B cell (primary cell): ENCODE measurements at places on chromosomes 2 and 18. TPM values are rescaled to one million over a fixed set of nuclear protein-coding genes. Genes with fewer than 3 reads are reported as not detected.

DNA sequence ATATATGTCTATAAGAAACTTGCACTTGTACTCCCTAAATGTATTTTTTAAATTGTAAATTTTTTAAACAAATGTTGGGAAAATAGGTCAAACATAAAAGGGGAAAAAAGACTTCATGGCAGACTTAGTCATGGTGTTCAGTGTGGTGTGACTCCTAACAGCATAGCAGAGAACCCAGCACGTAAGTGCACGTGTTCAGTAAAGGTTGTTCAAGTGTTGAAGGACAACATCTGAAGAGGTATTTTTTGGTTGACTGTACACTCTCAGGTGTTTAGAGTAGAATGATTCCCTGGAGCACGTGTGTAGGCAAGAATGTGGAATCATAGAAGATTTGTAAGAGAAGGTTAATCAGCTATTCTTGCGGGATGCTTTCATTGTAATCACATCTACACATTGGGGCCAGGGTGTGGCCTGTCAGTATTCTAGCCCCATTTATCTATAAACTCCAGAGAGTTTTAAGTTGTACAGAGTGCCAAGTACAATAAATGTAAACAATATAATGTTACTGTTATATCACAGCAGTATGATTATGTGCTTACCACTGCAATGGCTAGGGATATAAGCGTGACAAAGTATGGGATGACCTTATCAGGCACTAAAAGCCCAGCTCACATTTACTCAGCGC, 106.8 kb downstream of the CRIM1 start:
- no peak for DNase-seq

GRCh38 chr2:183371545-183371944, 247.3 kb downstream of the NUP35 start:
- no peak for DNase-seq

- no peak for DNase-seq
These were observed 69.3 kb downstream of the NRP2 start for GRCh38 chr2:205751569-205752031.

The MC5R gene
- total RNA-seq = not detected in 2 replicates

- no peak for DNase-seq
These were observed 142.6 kb upstream of the FHL2 start for GRCh38 chr2:105541189-105542050.

The MCEE gene
- total RNA-seq = 17.6 and 21.7 TPM in 2 replicates

GRCh38 chr18:22552254-22552653, 134.5 kb upstream of the CTAGE1 start:
- DNase-seq = no peak

DNA sequence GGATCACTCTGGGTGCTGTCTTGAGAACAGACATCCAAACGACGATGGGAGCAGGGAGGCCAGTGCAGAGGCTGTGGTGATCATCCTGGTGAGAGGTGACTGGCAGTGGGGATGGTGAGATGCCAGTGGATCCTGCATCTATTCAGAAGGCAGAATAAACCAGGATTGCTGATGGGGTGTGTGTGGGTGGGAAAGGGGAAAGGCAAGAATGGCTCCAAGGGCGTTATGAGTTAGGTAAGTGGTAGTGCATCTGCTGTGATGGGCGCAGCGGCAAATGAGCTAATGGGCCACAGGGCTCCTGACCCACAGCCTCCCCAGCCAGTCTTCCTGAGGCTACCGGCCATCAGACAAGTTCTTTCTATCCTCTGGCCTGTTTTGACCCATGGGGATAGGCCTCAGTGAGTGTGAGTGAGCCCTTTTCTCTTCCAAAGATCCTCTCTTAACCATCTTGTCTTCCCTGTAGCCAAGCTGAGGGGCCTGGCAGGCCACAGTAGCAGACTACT, 29.6 kb downstream of the SERTAD2 start:
- DNase-seq = no peak

The HOXD8 gene
- total RNA-seq = not detected in 2 replicates
